Endothelial cell (in vitro differentiated cells): ENCODE measurements at places on chromosomes 4 and X.

- no peak for DNase-seq
Observed at GRCh38 chr4:84258905-84259830, 239.9 kb downstream of the NKX6-1 start.

DNA sequence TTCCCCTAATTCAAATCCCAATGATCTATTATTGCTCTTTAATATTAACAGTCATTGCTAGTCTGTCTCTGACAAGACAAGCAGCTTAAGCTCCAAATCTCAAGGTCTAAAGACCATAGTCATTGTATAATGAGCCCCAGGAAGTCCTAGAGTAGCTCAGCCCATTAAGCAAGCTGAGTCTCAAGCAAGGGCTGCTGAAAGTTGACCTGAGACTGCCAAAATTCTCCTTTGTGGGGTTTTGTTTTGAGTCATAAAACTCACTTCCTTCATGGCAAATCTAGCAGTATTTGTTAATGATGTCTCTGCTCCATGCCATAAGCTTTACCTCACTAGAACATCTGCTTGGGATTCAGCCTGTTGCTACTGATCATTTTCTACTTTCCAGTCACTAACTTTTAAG is 313.2 kb downstream of the ANTXR2 start:
- no peak for DNase-seq

GRCh38 chr4:190016369-190017289 is 10.4 kb downstream of the FRG2 start:
- DNase-seq: no peak

DNA sequence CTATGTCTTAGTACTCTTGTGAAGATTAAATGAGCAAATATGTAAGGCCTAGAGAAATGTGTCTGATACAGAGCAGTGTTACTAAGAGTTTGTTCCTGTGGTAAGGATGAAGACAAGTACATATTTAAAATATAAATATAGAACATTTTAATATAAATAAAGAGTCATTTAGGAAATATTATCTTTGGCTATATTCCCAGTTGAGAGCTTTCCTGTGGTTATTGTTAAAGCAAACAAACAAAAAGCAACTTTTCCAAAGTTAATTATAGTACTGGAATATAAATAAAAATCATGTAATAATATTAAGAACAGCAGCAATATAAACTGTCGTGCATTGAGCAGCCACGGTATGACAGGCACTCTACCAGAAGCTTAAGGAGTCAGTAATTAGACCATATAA is 472.5 kb downstream of the INPP4B start:
- no peak for DNase-seq

GRCh38 chr4:8419222-8420041 is 21.1 kb downstream of the ACOX3 start:
- DNase-seq: no peak

DNA sequence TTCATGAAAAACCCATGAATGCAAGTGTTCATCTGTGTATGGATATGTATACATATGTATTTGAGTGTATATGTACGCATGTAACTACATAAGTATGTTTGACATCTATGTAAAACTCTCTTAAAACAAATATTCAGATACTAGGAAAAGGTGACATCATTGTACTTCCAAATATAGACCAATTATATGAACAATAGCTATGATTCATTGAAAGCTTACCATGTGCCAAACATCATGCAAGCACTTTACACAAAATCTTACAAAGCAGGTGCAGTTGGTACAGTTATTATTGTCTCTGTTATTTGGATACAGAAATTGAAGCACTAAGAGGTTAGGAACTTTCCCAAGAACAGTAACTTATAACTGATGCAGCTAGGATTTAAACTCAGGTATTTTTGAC is 21.4 kb downstream of the MAGEB17 start:
- no peak for DNase-seq

DNA sequence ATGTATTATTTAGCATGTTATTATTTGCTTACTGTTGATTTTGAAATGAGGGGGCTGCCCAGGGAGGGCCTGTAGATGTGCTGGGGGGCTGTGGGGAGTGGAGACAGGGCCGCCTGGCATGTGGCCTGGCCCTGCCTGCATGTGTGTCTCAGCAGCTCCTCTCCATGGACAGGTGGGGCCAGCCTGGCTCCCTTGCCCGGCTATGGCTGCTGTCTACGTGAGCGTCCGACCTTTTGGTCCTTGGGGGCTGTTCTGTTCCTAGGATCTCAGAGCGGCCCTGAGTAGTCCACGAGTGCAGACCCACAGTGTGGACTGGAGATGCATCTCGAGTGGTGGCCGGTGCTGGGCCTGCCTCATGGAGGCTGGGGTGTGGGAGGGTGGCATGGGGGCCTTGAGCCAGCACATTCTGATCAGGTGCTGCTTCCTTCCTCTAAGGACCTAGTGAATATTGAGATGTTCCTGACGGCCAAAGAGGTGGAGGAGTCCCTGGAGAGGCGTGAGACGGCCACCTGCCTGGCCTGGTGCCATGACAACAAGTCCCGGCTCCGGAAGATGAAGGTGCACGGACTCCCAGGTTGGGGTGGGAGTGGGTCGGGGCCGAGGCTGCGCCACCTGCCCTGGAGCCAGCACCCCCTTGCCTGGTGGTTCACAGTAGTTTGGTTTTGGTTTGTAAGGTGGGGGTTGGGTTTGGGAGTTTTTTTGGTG is 24.9 kb upstream of the UVSSA start:
- no peak for DNase-seq

- no peak for DNase-seq
Observed at GRCh38 chr4:24131954-24132673, 242.3 kb upstream of the PPARGC1A start.

DNA sequence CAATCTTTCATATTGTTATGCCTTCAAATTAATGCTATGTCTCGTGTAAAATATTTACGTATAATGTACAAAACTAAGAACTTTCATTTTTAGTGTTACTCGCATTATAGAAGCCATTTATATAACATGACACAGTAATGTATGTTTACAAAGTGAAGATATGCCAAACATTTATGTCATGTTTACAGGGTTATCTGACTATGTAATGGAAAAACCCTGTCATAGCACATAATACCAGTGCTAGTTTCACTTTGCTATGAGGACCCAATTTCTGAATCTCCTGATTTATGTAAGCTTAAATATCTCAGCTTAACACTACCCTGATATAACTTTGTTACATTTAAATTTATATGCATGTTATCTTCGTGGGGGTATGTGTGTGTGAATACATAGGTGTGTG is 233.1 kb downstream of the FAT4 start:
- DNase-seq: no peak
